Fibroblast of lung (primary cell): ENCODE measurements at places on chromosomes 6 and 20.

GRCh38 chr20:63968136-63968927 is 1.4 kb downstream of the ZNF512B start:
- no peak for DNase-seq

- peak; percentile 81 for DNase-seq
These were observed at the start of gene EYA4 for GRCh38 chr6:133241086-133241900. TSS of gene EYA4 (plus strand) at chr6:133241357. CDS start at chr6:133274781, 33,424 bp downstream.

DNA sequence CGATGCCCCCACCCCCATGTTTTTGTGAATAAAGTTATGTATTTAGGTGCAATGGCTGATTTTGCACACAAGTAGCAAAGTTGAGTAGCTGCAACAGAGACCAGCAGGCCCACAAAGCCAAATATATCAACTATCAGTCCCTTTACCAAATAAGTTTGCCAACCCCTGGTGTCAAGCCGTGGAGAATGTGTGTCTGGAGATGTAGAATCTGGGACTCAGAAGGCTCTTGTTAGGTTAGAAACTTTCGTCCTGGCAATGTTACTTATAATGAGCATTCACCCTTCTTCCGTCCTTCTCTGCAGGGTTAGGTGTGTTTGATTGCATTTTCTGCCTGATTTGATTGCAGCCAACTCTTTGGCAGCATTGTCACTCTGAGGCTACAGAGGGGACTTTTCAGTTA is 57.8 kb downstream of the ZNF217 start:
- DNase-seq = no peak

DNA sequence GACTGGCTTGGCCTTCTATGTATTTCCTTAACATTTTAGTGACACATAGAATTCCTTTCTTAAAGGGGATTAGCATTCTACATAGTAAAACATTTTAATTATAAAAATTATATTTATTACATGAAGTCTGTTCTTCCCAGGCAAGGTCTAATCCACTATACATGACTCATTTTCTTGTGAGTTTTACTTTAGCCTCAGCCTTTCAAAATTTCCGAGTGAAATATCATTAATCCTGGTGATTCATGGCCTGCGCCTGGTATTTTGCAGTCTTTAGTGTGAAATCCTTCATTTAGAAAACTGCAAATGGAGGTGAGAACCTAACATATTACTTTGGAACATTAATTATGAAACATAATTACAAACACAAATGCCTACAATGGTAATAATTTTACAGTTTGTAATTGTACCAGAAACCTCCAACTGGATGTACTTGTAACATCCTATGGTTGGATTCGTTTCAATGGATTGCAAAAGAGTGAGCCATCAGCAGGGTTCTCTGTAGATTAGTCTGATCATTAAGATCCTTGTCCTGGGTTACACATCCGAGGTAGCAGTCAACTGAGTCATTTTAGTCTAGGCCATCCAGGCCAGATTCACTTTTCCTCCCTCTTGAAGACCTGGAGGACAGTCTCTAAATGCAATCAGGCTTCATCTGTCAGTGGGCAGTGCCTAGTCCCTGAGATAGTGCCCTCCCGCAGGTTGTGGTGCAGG is 272.0 kb downstream of the PACRG start:
- DNase-seq = peak; percentile 93

DNA sequence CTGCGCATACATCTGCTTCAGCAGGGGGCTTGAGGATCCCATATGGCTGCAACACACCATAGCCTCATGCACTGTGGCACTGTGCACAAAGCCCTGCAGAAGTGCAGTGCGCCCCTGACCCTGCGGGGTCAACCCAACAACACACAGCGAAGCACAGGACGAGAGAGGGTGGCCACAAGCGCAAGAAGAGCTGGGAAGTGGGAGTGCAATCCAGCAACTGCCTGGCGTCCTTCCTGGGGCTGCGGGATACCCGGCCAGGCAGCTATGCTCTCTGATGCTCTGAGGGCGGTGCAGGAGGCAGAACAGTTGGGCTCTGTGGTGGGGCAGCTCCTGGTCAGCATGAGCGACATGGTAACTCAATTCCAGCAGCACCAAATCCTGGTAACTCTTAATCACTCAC is 5.6 kb upstream of the ACSS1 start:
- DNase-seq = no peak

DNA sequence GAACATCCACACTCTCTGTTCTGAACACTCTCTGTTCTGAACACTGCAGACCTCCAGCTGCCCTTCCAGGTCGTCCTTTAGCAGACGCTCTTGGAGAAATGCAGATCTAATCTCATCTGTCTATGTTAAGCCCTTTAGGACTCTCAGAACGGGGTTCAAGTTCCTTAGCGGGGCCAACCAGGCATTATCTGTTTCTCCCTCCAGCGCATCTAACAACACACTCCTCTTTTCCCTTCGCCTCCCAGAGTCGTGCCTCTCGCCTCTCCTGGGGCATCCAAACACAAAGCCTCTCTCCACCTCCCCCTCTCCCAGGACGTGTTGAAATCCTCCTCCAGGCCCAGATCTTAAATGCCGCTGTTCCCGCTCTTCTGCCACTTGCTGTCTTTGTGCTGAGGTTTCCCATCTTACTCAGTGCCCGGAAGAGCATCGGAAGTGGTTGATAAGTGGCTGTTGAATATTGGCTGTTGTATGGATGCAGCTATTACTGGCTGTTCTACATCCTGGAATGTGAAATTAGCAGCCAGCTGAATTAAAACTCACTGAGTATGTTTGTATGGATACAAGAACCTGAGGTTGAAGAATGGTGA is 108.4 kb upstream of the GGTLC1 start:
- DNase-seq = no peak

- DNase-seq = no peak
These were observed 60.3 kb downstream of the FOXC1 start for GRCh38 chr6:1669996-1670395.

- DNase-seq = no peak
These were observed 272.1 kb downstream of the LRFN2 start for GRCh38 chr6:40315060-40315459.

GRCh38 chr20:58208944-58209343 is 19.5 kb downstream of the ANKRD60 start:
- DNase-seq = no peak

GRCh38 chr6:44151348-44152108 is 7.1 kb upstream of the CAPN11 start:
- DNase-seq = peak; percentile 56

- DNase-seq = no peak
These were observed 116.5 kb downstream of the SAMD5 start for GRCh38 chr6:147624946-147625515.

- DNase-seq = no peak
These were observed 110.3 kb downstream of the CDC5L start for GRCh38 chr6:44497807-44498206.

- DNase-seq = no peak
These were observed 262.0 kb upstream of the JARID2 start for GRCh38 chr6:14983599-14984518.

DNA sequence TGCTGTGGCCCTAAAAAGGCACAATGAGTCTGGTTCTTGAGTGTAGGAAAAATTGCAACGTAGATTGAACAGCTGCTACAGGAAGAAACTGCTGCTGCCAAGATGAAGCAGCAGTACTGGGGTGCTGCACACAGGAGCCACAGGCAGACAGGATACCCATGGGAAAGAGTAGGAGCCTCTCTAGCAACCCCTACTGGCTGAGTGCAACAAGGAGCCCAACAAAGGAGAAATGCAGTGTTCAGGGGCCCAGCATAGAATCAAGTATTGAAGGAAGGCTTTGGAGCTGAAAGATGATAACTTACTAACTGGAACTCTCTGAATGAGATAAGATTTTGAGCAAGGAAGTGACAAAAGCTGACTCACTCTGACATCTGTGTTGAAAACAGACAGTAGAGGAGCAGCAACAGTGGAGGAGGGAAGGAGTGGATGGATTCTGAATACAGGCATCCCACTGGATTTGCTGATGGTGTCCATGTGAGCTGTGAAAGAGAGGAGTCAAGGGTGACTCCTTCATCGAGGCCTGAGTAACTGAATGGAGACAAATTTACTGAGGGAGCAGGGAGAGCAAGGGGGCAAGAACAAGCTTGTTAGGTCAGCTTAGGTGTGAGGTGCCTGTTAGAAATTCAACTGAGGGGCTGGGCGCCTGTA is 534.7 kb upstream of the JARID2 start:
- peak; percentile 72 for DNase-seq

GRCh38 chr20:13960525-13960924 is 29.9 kb downstream of the SEL1L2 start:
- DNase-seq = no peak

GRCh38 chr6:136820561-136820960 is 1.8 kb upstream of the PEX7 start:
- no peak for DNase-seq

DNA sequence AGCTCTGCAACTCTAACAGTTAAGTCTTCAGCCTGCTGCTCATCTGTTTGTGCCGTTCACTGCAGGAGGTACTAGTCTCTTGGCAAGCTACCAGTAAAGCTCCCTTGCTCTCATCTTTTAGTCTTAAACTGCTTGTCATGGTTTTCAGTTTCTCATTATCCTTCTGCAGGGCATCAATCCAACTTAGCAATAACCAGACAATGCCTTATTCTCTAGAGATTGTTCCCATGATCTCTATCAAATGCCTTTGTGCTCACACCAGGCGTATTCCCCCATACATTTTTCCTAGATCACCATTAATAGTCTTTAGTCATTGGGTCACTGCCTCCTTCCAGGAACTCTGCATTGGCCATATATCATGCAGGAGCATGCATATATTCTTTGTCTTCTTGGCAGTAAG is 171.3 kb downstream of the GRM1 start:
- no peak for DNase-seq

DNA sequence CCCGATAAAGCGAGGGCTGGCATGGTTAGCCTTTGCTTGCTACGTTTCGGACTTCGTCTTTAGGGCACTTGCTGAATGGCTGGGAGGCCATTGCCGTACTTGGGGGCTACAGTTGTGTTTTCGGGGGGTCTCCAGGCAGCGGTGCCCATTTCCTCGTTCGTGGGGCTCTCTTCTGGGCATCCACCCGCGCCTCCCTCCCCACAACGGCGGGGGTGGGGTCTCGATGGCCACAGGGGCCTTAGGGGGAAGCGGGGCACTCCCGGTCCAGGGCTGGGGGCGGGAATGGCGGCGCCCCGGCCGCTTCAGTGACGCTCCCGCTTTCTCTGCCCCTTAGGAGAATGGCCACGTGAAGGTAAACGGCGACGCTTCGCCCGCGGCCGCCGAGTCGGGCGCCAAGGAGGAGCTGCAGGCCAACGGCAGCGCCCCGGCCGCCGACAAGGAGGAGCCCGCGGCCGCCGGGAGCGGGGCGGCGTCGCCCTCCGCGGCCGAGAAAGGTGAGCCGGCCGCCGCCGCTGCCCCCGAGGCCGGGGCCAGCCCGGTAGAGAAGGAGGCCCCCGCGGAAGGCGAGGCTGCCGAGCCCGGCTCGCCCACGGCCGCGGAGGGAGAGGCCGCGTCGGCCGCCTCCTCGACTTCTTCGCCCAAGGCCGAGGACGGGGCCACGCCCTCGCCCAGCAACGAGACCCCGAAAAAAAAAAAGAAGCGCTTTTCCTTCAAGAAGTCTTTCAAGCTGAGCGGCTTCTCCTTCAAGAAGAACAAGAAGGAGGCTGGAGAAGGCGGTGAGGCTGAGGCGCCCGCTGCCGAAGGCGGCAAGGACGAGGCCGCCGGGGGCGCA is 2.4 kb downstream of the MARCKS start:
- DNase-seq = peak; percentile 55

GRCh38 chr6:35736253-35736894 is 458 bp upstream of the ARMC12 start:
- peak; percentile 25 for DNase-seq

DNA sequence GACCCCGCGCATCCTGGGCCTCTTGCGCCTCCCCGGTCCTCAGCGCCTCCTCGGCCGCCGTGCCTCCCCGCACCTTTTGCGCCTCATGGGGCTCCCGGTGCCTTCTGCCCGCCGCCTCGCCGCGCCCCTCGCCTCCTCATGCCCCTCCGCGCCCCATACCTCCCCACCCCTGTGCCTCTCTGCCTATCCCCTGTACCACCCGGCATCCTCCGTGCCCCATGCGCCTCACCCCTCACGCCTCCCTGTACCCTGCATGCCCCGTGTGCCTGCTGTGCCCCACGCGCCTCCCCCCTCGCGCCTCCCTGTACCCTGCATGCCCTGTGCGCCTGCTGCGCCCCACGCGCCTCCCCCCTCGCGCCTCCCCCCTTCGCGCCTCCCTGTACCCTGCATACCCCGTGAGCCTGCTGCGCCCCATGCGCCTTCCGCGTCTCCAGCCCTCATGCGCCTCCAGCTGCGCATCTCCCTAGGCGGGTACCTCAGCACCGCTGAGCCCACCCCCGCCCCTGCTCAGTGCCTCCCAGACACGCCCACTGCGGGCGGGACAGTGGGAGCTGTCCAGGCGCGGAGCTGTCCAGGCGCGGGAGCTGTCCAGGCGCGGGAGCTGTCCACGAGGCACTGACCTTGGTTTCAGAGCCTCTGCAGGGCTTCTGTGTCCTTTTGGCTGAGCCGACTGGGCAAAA is 37.1 kb downstream of the IGF2R start:
- peak; percentile 67 for DNase-seq

GRCh38 chr6:46419576-46420002 is 71.7 kb downstream of the RCAN2 start:
- peak; percentile 48 for DNase-seq

GRCh38 chr20:48460681-48461080 is 367.1 kb downstream of the PREX1 start:
- DNase-seq = no peak

GRCh38 chr6:160112628-160113299 is 8.9 kb upstream of the SLC22A1 start:
- DNase-seq = no peak

DNA sequence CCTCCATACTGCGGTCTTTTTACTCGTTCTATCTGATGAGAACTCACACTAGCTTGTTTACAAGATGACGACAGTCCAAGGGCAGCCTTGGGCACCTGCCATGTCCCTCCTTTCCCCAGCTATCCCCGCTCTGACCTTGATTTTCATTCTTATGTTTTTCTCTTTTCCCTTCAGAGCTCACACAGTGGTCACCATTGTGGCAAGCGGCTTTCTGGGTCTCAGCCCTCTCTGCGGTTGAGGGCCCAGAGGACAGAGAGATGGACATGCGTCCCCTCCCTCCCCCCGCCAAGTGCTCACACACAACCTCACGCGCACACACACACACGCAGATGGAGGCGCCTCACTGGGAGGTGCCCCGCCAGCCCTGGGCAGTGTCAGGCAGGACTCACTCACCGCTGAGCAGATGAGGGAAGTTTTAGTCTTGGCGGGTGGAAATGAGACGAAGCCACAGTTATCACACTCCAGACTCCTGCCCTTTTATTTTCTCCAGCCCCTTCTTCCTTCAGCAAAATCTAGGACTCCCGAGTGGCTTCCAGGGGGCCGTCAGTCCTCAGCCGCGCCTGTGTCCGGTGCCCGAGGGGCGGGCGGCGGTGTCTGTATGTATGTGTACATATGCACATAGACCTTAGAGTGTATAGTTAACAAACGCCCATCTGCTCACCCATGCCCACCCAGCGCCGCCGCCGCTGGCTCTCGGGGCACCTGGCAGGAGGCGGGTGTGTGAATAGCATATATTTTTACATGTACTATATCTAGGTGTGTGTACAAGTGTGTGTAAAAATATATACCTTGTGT is 13.8 kb upstream of the MYL9 start:
- DNase-seq = no peak

DNA sequence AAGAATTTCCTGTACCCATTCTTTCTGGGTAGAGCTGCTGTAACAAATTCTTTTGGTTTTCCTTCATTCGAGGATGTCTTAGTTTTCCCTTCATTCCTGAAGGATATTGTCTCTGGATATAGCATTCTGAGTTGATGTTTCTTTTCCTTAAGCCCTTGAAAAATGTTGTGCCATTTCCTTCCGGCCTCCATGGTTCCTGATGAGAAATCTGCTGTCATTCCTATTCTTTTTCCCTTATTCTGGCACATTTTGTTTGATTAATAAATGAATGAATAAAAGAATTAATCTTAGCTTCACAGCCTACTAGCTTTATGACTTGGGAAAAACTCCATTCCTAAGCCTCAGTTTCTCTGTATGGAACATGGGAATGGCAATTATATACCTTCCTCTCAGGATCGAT is 173.1 kb downstream of the EYA2 start:
- no peak for DNase-seq
